ENCODE measurements at places on chromosomes 6 and 20.
A peak's percentile ranks its signal among the peaks of the same experiment; 100 is the strongest.

DNA sequence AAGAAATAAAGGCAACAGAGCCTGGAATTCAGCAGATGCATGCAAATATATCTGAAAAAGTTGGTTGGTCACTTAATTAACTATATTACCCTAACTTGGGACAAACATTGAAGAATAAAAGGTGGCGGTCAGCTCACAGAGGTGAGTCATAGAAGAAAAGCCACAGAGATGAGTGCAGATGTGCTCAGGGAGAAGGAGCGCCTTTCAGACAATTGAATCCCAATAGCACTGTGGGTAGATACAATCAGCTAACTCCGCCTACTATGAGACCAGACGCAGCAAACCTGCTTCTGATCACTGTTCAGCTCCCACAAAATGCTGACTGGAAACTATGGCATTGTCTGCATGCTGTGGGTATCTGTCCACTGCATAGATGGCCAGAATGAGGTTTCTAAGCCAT lies 447.8 kb downstream of the PTPRT start:
- no peak for DNase-seq

GRCh38 chr20:25478889-25479568 lies 71.6 kb downstream of the GINS1 start:
- no peak for DNase-seq

GRCh38 chr6:2598867-2599266 lies 151.9 kb downstream of the MYLK4 start:
- DNase-seq: no peak

GRCh38 chr6:16196984-16197546 lies 41.3 kb upstream of the GMPR start:
- DNase-seq: no peak

DNA sequence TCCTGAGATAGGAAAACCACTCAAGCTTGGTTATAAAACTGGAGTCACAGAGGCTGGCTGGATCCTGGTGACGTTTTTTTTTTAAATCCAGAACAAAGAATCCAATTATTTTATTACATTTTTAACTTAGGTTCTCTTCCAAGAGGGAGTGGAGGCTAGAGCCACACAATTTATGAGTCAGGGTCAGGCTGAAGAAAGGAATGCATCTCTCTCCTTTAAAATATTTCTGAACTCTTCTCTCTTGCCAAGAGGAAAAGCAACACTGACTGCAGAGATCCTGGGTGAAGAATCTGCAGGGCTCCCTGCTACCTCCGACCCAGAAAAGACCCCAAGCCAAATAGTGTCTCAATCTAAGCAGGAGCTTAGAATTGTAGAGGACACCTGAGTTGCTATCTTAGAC lies 88.5 kb upstream of the SSTR4 start:
- DNase-seq: no peak

GRCh38 chr6:52524918-52525317 lies 51.9 kb downstream of the TRAM2 start:
- no peak for DNase-seq

GRCh38 chr20:16209357-16209756 lies 363.9 kb downstream of the KIF16B start:
- no peak for DNase-seq

DNA sequence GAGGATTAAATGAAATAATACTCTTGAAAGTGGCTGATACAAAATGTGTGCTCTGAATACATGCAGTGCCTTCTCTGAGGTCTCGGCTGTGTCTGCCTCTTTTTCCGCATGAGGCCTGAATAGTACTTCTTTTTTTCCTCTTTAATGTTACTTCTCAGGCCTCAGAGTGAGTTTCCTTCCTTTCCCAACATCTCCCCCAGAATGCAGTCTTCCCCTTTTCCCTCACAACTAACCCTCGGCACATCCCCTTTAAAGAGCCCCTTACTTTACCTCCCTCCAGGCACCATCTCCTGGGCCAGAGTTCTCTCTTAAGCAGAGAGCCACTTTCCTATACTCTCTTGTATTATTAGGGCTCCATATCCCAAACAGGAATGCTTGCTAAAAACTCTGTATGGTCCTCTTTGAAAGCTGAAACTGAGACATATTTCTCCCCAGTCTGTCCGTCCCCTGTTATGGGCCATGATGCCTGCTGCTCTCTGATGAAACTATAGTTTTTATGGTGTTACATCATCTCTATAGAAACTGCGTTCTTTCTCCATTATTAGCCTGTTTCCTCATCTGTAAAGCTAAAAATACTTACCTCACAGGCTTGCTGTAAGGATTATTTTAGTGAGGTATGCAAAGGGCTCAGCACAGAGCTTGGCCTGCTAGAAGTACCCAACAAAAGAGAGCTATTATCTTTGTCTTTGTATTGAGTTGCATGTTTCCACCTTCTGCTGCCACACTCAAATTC lies 2.3 kb downstream of the PLAGL2 start:
- DNase-seq: no peak

- no peak for DNase-seq
Measured at GRCh38 chr20:19944772-19945459, 72.2 kb upstream of the NAA20 start.

- no peak for DNase-seq
Measured at GRCh38 chr20:49306903-49307620, 29.2 kb upstream of the ZNFX1 start.

DNA sequence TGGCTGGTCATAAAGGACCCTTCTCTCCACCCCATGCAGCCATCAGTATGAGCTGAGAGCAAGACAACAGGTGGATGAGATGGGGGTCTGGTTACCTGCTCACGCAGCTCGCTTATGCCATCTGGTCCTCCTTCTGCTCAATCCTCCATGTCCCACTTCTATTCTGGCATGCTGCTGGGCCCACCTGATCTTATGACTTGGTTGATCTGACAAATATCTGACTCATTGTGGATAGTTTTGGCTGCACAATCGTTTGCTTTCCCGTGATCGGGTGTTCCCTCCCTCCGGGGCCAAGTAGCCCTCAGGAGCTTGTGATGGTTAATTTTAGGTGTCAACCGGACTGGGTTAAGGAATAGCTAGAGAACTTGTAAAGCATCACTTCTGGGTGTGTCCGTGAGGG lies 26.6 kb upstream of the ELMO2 start:
- DNase-seq: no peak

DNA sequence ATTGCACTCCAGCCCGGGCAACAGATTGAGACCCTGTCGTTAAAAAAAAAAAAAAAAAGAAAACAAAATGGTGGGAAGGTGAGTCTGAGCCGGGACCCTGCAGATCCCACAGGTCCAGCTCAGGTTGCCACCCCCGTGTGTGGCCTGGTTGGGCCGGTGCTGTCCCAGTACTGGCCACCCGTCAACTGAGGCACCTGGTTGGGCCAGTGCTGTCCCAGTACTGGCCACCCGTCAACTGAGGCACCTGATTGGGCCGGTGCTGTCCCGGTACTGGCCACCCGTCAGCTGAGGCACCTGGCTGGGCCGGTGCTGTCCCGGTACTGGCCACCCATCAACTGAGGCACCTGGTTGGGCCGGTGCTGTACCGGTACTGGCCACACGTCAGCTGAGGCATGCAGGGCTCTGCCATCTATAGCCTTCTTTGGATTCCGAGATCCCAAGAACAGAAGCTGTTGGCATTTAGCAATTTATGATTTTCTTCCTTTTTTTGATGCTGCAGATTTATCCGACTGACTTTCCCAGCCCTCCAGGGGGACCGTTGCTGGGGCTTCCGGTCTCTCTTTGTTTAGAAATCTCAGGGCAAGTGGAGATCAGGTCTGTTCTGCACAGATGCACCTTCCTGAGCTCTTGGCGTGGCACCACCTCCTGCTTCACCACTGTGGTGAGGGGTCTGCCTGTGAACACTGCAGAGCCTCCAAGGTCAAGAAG lies 113.8 kb downstream of the SYCP2 start:
- DNase-seq: no peak

- DNase-seq: peak; percentile 2
Measured at GRCh38 chr20:19737025-19737424, 21.0 kb upstream of the RIN2 start.

DNA sequence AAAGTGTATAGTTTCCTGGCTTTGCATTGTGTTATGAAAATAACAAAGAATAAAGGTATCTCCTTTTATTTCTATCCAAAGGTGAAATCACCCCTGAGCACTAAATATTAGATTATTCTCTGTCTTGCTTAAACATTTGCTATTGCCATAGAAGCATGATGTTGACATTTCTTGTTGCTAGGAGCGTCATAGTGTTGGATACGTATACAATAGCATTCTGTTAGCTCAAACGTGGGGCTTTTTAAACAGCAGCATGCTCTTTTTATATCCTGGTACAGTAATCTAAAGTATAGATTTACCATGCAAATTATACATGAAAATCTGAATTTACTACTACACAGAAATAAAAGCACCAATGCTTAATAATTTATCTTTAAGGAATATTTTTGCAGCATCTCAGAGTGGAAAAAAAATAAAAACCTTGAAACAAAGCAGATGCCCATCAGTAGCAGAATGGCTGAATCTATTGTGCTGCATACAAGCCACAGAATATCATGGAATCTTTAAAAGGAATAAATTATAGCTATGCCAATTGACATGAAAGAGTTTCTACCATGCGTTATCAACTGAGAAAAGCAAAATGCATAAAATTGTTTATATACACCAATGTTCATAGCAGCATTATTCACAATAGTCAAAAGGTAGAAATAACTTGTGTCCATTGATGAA lies 9.6 kb upstream of the HSF2 start:
- DNase-seq: no peak

- peak; percentile 54 for DNase-seq
Measured at GRCh38 chr6:135577059-135577538, 79.6 kb upstream of the AHI1 start.

DNA sequence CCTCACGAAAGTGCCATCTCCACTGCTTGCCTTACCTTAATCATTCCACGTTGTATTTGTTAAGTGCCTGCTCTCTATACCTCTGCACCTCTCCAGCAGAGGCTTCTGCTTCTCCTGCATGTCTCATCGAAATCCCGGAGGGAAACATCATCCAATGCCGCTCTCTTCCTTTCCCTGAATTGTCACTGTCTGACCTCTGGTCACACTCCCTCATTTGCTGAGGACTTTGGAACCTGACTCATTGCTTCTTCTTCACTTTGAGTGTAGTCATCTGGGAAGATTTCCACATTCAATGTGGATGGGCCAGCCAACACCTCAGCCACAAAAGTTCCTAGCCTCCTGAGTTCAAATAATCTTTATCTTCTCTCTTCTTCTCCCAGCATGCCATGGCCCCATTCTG lies 78.9 kb upstream of the BEND6 start:
- DNase-seq: no peak

- no peak for DNase-seq
Measured at GRCh38 chr20:63964412-63964811, 5.3 kb downstream of the ZNF512B start.

GRCh38 chr6:75532521-75532920 lies 38.9 kb upstream of the FILIP1 start:
- no peak for DNase-seq

DNA sequence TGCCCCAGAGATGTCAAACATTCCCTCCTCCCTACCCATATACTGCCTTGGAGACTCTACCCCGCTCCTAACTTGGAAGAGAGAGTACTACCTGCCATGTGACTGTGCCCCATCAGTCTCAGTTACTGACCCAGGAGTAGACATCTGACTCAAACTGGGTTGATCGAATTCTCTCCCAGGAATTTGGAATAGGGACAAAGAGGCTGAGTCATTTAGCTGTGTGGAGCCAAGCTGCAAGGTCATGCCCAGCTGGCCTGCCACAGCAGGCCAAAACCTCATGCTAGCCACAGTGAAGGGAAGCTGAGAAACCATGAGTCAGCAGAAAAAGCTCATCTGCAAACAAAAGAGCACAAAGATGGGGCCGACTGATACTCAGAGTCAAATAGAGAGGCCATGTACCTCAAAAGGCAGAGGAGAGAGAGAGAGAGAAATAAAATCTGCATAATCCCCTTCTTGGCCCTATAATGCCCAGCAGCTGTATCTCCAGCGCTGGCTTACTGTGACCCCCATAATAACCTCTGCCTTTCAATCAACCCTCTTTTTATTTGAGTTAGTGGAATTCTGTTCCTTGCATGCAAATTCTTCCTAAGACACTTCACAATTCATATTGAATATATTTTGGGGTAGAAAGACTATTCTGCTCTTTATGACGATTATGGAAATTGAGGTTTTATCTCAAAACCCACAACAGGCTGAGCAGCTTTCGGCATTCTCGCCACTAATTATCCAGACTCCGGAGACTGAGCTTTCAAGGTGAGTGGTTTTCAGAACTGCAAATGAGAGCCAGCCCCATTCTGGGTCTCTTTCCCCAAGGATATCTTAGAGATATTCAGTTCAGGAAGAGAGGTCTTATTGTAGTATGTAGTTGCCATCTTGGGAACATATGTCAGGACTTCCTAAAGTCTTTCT lies 21.4 kb upstream of the AKIRIN2 start:
- peak; percentile 78 for DNase-seq

DNA sequence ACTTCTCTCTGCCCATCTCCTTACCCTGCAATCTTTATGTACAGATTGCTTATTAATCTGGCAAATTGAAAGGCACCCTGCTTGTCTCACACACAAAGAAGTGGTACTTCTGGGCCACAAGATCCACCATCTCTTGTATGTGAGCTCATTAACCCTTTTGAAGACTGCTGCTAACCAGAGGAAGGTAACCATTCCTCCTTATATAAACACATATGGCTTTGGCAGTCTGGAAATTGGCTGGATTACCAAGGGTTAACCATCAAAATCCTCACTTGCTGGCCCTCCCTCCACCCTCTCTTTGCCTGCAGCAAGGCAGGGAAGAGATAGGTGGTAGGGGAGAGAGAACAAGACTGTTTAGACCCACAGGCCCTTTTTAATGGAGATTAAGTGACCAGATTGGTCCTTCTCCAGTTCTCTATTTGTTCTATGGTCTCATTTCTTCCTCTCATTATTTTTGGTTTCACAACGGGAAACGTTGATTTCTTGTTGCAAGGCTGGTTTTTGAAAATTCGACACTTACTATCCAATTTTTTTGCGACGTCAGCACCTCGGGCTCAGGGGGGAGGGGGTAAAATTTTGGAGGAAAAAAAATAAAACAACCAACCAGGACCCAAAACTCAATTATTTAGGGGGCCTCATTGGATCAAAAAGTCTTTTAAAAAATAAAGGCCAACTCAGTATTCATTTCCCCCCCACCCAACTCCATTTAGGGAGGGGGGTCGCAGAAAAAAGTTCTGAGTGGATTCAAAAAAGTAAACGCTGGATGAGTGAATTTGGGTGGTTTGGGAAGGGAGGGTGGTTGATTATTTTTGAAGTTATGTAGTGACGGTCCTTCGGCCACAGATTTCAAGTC lies 859 bp downstream of the PPP1R10 start:
- no peak for DNase-seq

DNA sequence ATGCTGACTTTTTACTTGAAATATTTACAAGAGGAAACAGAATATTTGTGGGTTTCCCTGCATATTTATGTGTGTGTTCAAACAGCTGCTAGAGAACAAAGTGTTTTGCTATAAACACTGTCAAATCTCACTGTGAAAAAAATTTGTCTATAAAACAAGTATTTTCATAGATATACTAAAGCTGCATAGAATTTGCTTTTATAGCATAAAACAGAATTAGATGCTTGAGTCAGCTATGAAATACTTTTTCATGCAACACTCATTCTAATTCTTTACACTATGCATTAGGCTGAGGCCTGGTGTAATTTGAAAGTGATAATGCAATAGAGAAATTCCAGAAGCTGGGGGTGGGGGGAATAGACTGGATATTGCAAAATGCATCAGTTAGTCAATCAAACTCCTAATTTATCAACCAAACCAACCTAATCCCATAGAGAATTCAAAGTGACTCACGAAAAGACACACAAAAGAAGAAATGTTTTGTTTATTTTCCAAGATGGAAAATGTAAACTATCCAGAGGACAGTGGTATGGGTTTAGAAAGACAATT lies 148.2 kb downstream of the LAMA2 start:
- no peak for DNase-seq
